Activated T-cell treated with anti-CD3 and anti-CD28 coated beads, Interleukin-2, amount 50 U/mL, for 48 hours (primary cell): ENCODE measurements at places on chromosomes 3 and 15.
A peak's percentile ranks its signal among the peaks of the same experiment; 100 is the strongest.

DNA sequence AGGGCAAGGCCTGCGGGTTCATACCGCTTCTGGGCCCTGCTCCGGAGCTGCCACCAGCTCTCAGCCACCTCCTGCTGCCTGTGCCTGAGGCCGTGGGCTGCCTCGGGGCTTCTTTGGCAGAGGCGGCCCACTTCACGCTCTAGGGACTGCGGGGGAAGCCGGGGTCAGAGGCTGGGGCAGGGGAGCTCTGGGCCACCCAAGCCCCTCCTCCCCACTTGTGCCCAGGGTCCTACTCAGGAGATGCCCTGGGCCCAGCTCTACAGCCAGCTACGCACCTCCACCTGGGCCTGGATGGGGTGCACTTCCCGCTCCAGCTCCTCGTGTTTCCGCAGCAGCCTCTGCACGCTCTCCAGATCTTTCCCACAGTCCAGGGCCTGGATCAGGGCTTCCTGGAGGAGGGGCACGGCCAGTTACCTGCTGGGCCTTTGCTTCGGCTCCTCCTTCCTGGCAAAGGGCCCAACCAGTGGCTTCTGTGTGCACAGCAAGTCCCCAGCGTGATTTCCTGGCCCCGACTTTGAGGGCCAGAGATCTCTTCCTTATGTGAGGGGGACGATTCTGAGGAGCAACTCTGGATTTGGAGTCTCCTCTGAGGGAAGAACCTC lies 24.0 kb downstream of the PLA2G4B start:
- DNase-seq, result no peak

- DNase-seq, result no peak
These were observed 18.5 kb upstream of the LMCD1 start for GRCh38 chr3:8482960-8483665.

GRCh38 chr3:99537416-99537815 lies 101.0 kb upstream of the COL8A1 start:
- DNase-seq, result no peak

DNA sequence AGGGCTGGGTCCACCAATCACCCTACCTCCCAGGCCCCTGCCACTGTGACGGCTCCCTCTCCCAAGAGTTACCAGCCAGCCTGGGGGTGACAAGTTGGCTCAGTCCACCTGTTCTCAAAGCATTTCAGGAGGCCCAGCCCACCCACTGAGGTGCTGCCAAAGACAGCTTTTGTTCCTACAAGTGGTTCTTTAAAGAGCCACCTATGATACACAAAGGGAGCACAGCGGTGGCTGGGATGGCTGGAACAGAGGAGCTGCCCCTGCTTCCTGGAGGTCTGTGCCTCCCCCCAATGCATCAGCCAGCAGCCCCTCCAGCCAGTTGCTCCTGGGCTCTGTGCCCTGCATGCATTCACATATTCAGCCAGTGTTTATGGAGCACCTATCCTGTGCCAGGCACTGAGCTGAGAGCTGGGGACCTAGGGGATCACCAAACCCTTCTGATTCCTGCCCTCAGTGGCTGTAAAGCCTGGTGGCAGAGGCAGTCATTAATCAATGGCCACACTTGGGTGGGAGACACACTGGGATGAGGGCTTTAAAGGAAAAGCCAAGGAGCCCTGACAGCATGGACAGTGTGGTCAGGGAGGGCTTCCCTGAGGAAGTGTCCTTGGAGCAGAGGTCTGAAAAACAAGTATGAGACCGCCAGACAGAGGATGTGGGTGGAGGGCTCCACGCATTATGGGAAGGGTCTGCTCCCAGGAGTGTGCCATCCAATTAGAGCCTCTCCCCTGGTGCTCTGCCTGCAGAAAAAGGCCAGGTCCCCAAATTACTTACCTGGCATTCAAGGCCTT lies 107.1 kb upstream of the LINGO1 start:
- no peak for DNase-seq

- no peak for DNase-seq
These were observed 24.1 kb downstream of the IFT80 start for GRCh38 chr3:160374925-160375324.

DNA sequence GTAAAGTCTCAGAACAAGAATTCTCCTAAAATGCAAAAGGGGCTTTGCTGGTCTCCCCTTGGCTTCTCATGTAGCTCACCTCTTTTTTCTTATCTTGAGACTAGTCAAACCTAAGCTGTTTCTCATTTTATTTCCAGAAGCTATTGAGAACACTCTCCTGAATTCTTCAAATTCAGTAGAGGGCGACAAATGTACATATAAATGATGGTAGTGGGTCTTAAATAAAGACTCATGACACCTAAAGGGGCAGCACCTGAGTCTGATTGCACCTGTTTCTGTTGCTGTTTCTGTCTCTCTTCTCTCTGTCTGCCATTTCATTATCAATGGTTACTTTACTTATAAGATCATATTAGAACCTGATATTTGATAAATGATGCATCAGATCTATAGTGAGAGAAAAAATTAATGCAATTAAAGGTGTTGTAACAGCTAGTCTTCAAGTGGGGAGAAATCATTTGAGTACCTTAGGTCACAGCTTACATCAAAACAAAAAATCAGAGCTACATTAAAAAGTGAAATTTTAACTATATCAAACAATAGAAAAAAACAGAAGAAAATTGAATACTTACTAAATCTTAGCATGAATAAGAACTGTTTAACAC lies 7.0 kb downstream of the ADIPOQ start:
- no peak for DNase-seq

DNA sequence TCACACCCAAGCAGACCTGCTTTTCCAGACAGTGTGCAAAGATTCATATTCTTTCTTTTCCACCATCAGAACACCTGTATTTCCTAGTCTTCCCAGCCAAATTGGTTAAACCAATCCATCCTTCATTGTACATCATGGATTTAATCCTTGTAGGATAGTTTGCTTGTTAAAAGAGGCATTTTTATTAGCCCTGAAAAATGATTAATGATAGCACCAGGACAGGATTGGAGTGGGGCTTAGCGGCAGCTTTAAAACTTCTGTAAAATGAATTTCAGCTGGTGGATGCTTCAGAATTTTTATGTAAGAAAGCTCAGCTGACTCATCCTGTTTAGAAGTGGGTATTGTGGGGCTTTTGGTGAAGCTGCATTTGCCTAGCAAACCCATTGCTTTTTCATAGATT lies 36.1 kb upstream of the ARHGEF26 start:
- no peak for DNase-seq

DNA sequence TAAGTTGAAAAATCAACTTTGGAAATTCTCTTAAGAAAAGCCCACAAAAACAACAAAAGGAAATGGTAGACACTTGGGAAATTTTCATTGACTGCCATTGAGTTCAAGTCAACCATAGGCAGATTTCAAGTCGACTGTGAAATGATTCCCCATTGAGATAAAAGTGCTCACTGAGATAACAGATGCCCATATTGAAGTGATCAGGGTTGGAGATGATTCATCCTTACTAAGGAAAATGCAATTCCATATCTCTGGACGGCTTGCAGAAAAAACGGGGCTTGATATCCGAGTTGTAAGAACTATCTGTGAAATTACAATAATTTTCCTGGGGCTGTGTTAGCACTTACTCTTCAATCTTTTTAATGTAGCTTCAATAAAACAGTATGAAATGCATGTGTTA lies 373.1 kb upstream of the THRB start:
- no peak for DNase-seq

GRCh38 chr3:71219744-71220638 lies 363.5 kb downstream of the FOXP1 start:
- peak; percentile 64 for DNase-seq

- DNase-seq, result no peak
These were observed 17.5 kb downstream of the RGMA start for GRCh38 chr15:93071469-93071936.

DNA sequence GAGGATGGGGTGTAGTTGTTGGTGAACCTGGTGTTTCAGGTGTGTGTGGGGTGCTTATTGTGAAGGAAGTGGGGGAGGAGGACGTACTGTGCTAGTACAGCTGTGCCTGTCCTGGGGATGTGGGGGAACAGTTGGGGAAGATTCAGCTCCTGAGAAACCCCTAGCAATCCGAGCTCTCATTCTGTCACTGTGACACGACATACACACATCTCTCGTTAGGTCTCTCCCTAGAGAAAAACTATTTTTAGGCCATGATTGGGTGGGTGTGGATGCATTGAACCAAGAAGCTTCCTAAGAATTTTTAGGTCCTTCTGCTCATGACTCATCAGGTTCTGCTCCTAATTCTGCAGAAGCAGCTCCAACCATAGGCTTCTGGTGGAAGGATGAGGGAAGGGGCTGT lies 54.3 kb downstream of the SLC30A4 start:
- DNase-seq, result no peak
